NCI-H1930 (cell line): ENCODE measurements at places on chromosomes 5 and 9.

DNA sequence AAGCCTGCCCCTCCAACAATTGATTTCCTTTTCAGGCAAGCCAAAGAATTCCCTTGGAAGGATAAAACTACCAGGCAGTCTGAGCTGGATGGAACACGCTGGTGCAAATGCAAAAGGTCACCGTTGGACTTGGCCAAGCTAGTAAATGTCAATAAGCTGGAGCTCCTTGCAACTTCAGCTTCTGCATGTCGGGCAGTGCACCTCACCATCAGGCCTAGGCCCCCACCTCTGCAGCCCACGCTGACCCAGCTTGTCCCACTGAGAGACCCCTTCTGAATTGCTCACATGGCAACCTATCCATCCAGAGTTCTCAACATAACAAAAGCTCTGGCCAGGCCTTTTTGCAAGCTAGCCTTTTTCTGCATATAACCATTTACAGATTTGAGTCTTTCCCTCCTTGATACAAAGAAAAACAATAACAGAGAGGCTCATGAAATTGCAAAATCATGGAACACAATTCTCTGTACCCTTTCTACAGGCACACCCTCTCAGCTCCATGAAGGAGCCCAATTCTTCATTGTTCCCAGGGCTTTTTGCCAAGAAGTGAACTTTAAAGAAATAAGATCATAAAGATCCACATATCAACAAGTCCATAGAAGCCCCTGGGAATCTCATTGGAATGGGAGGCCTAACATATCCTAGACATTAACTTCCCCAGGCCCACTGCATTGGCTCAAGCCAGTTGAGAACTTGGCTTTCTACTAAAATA is 123.9 kb upstream of the SLIT3 start:
- no peak for DNase-seq

DNA sequence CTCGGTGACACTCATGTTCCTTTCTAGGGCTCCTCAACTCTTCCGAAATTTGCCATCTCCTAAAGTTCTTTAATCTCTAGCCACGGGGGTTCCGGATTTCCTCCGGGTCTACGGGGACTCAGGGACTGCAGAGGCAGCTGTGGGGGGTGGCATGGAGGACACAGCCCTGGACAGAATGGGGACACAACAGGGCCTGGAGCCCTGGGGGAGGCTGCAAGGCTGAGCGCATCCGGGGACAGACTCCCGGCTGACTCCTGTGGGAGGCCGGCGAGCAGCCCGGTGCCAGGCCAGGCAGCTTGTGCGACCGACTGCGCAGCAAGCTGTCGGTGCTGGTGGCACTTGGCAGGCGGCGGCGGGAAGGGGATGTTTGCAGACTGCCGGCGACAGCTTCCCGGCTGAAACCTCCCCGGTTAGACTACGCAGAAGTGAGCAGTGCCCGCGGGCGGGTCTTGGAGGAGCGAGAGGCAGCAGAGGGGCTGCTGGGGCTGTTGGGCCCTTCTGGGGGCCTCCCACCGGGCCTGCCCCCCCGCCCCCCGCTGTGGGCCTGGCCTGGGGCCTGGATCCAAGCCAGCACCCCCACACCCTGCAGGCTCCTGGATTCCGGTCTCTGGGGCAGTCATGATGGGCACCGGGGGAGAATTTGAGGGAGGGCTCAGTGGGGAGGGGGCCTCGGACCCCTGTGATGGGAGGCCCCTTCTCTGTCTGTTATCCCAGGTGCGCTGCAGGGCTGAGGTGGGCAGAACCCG is 28.7 kb upstream of the UBAC1 start:
- DNase-seq, result no peak

- no peak for DNase-seq
These were observed 33.2 kb upstream of the ENHO start for GRCh38 chr9:34555936-34556525.

GRCh38 chr5:178216088-178216534 is 11.8 kb downstream of the HNRNPAB start:
- DNase-seq, result no peak

DNA sequence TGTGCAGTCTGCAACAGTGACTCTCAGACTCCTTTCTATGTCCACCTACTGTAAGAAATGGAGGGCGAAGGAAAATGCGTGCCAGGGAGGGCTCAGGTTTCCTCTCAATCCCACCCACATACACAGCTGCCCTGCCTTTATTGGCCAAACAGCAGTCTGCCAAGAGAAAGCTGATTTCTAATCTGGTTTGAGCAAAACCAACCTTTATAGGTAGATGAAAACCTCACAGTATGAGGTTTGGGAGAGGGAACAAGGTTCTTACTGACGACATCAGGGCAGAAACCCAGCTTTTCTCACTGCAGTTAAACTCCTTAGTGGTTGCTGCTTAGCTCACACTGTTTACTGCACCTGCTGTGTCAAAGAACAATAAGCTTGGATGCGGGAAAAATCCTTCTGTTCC is 152.3 kb upstream of the KLF9 start:
- no peak for DNase-seq

DNA sequence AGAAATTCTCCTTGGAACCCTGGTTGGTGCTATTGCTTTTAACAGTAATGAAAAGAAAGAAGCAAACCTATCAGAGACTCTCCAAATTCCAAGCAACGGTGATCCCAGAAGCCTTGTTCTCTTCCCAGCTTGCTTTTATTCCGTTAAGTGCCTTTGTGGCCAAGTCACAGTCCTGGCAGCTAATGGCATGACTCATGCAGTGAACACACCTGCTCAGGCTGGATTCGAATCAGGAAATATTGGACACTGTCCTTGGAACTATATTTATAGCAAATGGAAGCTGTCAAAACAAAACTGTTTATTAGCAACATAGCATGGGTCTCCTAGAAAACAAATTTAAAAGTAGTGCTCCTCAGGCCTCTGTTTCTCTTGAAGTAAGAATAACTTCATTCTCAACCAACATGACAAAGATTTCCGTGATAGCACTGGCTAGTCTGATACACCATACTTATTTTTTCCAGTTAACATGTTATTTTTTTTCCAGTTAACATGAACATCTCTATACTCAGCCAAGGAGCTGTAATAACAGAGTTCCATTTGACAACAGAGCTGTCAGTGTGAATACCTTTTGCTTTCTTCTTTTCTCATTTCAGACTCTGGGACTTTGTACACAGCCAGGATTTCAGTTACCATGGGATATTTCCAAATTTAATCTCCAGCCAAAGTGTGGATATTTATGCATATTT is 502.4 kb downstream of the GADD45G start:
- no peak for DNase-seq

GRCh38 chr5:26649000-26649399 is 389.4 kb downstream of the CDH9 start:
- DNase-seq, result no peak

GRCh38 chr5:63125862-63126261 is 547.2 kb downstream of the LRRC70 start:
- DNase-seq, result peak; percentile 9

GRCh38 chr5:102138243-102138653 is 157.8 kb downstream of the SLCO4C1 start:
- DNase-seq, result no peak

GRCh38 chr9:120110520-120110919 is 469.4 kb downstream of the CDK5RAP2 start:
- no peak for DNase-seq

DNA sequence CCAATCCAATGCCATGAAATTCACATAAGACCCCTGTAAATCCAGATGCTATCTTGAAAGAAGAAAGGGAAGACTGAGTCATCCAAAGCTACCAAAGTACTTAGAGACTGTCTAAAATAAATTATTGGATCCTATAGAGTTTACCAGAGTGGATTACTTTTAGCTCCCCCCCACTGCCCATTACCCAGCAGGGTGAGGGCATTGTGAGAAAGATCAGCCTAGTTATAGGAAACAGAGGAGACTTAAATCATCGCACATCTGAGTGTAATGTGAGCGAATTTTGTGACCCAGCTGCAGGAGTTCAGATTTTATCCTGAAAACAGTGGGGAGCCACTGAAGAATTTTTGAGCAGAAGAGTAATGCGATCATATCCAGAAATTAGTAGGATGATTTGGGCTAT is 1.6 kb upstream of the ENHO start:
- no peak for DNase-seq
